Stimulated activated CD4-positive, alpha-beta T cell treated with anti-CD3 and anti-CD28 coated beads, Interleukin-1b, Interleukin-23, amount 100 ng/mL, for 24 hours (primary cell): ENCODE measurements at places on chromosomes 5 and 9.

DNA sequence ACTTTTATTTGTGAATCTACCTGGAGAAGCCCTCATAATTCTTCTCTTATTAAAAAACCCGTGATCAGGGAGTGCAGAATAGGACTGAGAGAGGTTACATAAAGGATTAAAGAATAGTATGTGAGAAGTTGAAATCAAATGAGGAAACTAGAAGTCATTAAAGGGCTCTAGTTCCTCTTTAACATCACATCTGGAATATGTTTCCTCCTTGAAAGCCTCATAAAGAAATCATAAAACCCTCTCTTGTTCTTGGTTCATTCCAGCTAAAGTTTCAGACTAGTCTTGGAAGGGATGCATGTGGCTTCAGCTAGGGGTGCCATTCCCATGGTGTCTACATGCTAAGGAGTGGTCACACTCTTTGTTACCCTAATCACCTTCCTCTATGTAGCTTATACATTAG lies 5.7 kb upstream of the C5orf46 start:
- DNase-seq, result no peak

- DNase-seq, result no peak
These were observed 259.6 kb downstream of the TRPM3 start for GRCh38 chr9:70861797-70862196.

DNA sequence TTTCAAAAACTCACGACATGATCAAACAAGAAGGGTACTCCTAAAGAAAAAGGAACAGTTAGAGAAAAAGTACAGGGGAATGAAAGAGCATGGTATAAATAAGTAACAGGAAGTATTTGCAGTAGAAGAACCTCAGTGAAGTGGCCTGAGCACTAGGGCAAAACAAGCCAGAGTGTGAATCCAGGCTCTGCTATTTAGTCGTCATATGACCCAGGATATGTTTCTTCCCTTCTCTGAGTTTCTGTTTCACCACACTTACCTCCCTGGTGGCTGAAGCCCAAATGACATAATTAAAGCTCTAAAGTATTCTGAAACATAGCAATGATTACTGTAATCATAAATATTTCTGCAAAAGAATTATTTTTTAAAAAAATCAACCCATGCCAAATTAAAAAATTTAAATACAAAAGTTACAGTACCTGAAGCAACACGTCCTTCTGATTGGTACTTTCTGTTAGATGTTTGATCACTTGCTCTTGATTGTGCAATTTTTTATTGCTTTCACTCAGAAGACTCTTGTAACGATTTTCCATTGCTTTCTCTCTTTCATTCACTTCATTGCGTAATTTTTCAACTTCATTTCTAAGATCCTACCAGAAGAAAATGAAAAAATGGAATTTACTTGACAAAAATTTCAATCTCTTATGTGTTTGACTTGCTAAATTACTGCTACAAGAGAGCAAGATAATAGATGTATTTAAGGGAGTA lies 88.9 kb downstream of the CDK5RAP2 start:
- no peak for DNase-seq

GRCh38 chr9:90807006-90807405 lies 5.4 kb downstream of the SYK start:
- no peak for DNase-seq

- no peak for DNase-seq
These were observed 36.3 kb downstream of the CAPSL start for GRCh38 chr5:35902046-35902672.

- no peak for DNase-seq
These were observed 26.1 kb upstream of the CAST start for GRCh38 chr5:96636046-96636445.

- DNase-seq, result no peak
These were observed 33.0 kb upstream of the SLC1A3 start for GRCh38 chr5:36573438-36573837.

- DNase-seq, result no peak
These were observed 52.7 kb upstream of the LARP1 start for GRCh38 chr5:154702477-154702876.

- DNase-seq, result no peak
These were observed 29.4 kb downstream of the DROSHA start for GRCh38 chr5:31502506-31502905.

DNA sequence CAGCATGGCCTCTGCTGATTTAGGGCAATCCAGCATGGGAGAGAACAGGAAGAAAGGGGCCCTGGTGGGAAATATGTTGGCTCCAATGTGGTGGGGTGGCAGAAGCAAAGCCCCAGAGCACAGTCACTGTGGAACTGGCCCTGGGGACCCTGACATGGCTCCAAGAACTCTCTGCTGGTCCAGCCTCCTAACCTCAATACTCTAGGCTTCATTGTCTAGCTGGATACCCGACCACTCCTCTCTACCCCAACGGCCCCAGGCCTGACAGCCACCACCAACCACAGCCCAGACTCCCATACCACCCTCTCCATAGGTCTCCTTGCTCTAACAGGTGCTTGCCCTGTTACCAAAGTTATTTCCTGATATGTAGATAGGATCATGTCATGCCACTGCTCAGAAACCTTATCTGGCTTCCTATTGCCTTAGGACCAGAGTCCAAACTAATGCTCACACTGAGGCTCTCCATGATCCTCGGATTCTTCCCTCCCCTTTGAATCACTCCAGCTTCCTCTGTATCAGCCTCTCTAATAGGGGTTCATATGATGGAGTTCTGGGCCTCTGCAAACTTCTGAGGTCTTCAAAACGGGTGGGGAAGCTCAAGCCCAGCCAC lies 12.9 kb downstream of the ACSL6 start:
- no peak for DNase-seq

- DNase-seq, result no peak
These were observed 359.0 kb upstream of the SLC30A5 start for GRCh38 chr5:68734781-68735180.

DNA sequence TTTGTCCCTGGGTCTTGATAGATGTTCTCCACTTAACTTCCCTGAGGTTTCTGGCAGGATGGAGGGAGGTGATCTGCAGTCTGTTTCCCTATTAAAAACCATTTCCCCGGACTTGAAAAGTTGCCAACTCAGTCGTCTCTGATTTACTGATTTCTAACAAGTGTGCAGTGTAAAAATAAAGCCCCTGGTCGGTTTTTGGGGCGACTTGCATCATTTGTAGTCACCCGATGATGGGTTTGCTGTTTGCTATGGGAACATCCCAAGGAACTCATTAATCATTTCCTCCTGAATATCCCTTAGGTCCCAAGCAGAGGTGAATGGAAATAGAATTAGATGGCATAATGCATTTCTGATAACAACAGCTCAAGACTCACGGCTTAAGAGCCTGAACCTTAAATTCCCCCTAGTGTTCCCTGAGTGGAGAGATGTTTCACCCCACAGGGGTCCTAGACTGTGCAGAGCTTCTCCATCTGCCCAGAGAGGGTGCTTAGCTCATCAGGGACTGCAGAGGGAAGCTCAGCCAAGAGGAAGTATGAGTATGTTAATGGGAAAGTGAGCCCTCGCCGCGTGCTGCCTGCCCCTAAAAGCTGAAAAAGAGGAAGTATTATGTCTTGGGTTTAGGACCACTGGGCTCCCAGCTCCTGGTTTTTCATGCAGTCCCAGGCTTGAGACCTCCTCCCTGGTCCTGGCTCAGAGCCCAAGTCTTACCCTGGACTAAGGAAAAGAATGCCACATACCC lies 115.1 kb upstream of the DAP start:
- DNase-seq, result no peak

GRCh38 chr9:37668116-37668601 lies 17.4 kb downstream of the FRMPD1 start:
- no peak for DNase-seq
